Osteoblast (primary cell): ENCODE measurements at places on chromosomes 4 and X. TPM values are rescaled to one million over a fixed set of nuclear protein-coding genes. Genes with fewer than 3 reads are reported as not detected.
A peak's percentile ranks its signal among the peaks of the same experiment; 100 is the strongest.

The MAPK10 gene
- total RNA-seq = 12.1 and 13.0 TPM in 2 replicates

The PRDX4 gene
- 253 and 284 TPM in 2 replicates for total RNA-seq

The IQCM gene
- total RNA-seq = not detected in 2 replicates

The TGIF2LX gene
- total RNA-seq = not detected in 2 replicates

The CD38 gene
- total RNA-seq = under 0.01 TPM in 2 replicates

The ARX gene
- not detected in 2 replicates for total RNA-seq

The FAM133A gene
- 0.29 and 0.36 TPM in 2 replicates for total RNA-seq

The STARD8 gene
- total RNA-seq = 1.4 and 1.5 TPM in 2 replicates

The HERC6 gene
- 12.4 and 21.4 TPM in 2 replicates for total RNA-seq

The EVC2 gene
- 17.4 and 19.2 TPM in 2 replicates for total RNA-seq

The METAP1 gene
- total RNA-seq = 48.6 and 52.8 TPM in 2 replicates

The AFP gene
- not detected in 2 replicates for total RNA-seq

The ASB9 gene
- not detected in 2 replicates for total RNA-seq

The KDR gene
- not detected in 2 replicates for total RNA-seq

- no peak for DNase-seq
These were observed 621.4 kb downstream of the GABRG1 start for GRCh38 chr4:45502471-45502870.

DNA sequence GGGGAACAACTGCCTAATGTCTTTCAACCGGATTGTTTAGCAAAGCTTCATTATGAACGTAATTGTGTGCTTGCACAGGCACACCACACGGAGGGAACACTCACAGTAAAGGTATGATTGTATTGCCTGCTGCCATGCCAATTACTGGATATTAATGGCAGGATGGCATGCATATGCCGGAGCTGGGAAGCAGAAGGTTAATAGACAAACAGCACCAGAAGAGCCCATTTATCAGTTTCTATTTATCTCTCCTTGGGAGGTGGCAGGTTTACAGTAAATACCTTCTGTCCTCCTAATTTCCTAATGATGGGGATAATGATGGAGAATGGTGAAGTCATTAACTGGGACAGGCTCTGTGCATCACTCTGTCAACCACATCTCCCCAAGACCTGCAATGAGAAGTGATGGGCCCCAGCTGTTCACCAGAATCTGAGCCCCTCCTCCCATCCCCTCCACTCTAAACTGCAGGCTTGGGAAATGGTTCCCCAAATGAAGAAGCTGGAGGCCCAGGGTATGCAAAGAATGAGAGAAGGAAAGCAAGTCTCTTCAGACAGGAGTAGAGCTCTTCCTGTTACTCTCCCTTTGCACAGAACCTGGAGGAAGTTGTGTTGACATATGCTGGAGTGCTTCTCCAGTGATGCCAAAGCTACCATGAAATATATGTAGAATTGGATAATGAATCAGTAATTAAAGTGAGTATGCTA is 160.8 kb downstream of the NAA11 start:
- DNase-seq = no peak

DNA sequence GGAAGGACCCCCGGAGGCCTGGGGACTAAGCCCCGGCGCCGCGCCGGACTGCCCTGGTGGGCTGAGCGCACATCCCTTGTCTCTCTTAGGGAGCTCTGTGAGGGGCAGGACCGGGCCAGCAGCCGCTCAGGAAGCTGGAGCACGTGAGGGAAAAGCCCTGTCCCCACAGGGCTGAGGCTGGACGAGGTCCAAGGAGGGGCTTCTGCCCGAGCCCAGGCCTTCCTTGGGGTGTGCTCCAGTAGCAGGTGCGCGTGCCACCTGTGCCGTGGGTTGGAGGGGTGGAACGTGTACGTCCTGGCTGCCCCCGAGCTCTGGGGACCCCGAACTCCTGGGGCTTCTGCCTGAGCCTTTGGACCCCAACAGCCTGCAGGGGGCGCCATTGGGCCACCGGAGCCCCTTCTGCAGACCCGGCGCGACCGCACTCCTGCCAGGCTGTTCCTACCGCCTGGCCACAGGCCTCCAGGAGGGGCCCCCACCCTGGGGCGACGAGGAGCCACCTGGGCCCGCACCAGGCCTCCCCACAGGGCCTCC is 27.2 kb downstream of the TACC3 start:
- peak; percentile 99 for DNase-seq

DNA sequence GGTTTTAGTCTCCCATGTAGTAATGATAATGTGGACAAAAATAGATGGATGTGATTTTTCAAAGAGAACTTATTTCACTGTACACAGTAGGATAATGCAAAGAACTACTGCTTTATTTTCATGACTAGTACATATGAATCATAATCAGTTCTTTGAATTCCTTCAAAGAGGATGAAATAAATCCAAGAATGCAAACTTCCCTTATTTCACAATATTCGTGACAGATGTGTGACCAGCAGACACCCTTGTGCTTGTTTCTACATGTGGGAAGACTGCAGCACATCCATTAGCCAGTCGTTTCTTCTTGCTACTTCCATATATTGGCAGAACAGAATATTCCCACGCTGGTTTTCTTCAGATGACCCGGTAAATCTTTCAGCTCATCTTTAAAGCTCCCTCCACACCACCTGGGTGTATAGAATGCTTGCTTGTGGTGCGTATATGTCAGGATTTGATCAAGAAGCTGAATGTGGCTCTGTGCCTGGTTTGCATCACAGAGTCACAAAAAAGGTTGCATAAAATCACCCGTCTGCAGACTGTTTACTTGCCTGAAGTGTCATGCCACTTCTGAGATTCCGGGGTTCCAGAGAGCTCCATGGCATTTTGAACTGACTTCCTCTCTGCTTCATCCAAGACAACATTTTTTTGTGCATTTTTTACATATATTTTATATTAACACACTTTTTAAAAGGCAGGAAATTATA is 47.7 kb upstream of the FAT4 start:
- DNase-seq = no peak

- no peak for DNase-seq
These were observed 463.9 kb upstream of the PCDH7 start for GRCh38 chr4:30256116-30256832.

DNA sequence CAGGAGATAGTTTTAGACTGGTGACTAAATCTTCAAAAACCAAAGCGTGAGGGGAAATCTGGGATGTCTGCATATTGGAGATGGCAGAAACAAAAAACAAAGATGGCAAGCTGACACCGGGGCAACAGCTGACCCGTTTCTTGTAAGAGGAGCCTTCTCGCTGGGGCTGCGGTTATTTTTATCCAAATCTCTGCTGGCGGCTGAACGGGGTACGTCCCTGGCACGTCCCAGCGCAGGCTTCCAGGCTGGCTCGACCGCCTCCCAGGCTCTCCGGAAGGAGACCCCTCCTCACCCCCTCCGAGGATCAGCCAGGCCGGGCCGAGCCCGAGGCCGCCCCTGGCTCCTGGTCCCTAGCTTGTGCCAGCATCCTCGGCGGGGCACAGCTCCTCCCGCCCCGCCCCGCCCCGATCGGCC is 403 bp downstream of the SGCB start:
- DNase-seq = peak; percentile 91

GRCh38 chr4:153110739-153111138 is 93.5 kb upstream of the TRIM2 start:
- no peak for DNase-seq

- no peak for DNase-seq
These were observed 836 bp upstream of the LNX1 start for GRCh38 chr4:53592122-53592521.

GRCh38 chr4:2290974-2291704 is 29.2 kb upstream of the MXD4 start:
- peak; percentile 56 for DNase-seq

GRCh38 chrX:119655125-119655524 is 37.8 kb downstream of the SEPTIN6 start:
- DNase-seq = peak; percentile 92

GRCh38 chr4:166386491-166387360 is 513.7 kb downstream of the TLL1 start:
- no peak for DNase-seq

- DNase-seq = peak; percentile 79
These were observed 13.1 kb downstream of the ACSL1 start for GRCh38 chr4:184812651-184813181.

- no peak for DNase-seq
These were observed 12.2 kb downstream of the OSTC start for GRCh38 chr4:108662629-108663028.

- DNase-seq = no peak
These were observed 53.9 kb downstream of the FAT1 start for GRCh38 chr4:186669735-186670134.

GRCh38 chrX:106177106-106177981 is 9.2 kb downstream of the PWWP3B start:
- no peak for DNase-seq

DNA sequence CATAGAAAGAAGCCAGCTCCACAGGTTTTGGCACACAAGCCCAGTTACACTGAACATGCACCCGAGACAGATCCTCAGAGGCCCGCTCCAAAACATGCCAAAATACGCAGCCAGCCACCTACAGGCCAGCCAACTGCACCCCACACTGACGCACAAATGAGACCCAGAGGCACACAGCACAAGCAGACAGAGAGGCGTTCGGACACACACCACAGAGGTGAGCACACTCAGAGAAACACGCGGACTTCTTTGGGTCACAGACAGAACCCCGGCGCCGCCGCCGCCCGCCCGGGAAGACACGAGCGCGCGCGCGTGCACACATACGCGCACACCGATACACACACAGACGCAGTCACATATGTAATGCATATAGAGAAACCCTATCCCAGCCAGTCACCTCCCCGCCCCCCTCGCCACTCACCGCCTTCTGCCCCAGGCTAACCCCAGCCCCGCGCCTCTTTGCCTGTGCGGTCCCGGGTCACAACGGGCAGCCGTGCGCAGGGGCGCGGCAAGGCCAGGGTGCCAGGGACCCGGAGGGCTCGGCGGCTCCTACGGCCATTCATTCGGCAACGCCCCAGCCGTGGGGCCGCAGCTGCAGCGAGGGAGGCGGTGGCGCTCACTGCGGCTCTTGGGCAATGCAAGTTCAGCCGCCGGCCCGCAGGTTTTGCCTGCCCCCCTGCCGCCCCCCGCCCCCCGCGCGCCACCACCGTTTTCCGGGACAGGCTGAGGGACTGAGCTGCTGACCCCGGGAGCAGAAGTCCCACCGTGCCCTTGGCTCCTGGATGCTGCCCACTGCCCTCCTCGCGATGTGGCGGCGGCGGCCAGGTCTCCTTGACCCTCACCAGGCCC is 553 bp downstream of the SEPTIN6 start:
- DNase-seq = peak; percentile 87

GRCh38 chr4:35653451-35653850 is 590.9 kb downstream of the ARAP2 start:
- DNase-seq = no peak

DNA sequence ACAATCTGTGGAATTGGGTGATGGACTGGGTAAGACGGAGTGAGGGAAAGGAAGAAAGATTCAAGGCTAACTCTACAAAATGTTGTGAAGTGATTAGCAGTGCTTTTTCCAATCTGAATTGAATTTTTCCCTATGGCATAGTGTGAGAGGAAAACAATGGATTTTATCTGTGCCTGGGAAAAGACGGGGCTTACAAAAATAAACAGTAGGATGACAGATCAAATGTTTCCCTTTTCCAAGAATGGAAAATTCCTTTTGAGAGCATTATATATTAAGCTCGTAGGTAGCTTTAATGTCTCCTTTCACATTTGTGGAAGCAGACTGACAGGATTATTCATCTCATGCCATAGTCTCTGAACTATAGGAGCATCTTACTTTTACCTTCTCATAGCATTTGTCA is 27.8 kb downstream of the ATP11C start:
- no peak for DNase-seq

GRCh38 chr4:160835789-160836188 is 1328.0 kb downstream of the FSTL5 start:
- DNase-seq = no peak

- DNase-seq = no peak
These were observed 170.0 kb downstream of the ADRA2C start for GRCh38 chr4:3936184-3936583.

DNA sequence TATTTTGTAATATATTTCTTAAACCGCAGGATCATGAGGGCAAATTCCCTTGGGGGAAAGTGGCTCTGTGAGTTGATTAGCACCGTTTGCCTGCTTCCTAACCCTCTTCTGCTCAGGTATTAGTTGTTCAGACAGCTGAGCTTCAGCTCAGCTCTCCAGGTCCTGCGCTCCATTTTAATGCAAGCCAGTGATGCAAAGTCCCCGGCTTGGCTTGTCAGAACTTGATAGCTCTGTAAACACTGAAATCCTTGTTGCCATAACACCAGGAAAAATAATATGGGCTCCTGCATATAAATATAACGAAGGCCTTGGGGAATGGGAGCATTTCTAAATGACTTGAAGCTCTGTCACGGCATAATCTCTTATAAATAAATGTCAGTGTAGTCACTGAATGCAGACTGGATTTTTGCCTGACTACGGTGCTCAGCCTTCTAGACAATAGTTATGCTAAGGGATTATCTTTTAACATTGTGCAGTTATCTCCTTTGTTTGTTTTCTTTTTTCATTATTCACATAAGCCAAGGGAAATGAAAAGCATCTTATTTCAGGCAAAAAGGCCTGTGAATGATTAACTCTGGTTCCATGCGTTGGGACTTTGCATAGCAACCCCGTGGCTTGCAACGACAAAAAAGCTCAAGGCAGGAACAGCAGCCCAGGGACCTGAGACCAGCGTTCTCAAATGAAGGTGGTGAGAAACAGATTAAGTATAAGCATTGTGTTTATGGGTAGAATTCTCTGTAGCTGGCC is 253.2 kb downstream of the SPRY1 start:
- DNase-seq = no peak

GRCh38 chr4:15197005-15197404 is 194.7 kb downstream of the CPEB2 start:
- DNase-seq = peak; percentile 43

DNA sequence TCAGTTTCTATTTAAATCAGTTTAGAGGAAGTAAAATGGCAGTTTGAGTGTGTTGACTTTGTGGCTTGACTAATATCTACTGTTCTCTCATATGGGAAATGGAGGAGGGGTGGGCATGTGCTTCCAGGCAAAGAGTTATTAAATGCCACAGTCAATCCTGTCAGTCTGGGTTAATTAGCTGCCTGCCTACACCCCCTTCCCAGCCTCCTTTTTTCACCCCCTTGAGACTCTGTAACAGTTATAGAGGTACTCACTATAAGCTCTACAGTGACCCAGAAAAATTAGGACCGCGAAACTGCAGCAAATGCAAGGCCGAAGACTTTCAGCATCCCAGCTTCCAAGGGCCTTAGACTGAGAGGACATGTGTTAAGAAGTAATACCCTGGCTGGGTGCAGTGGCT is 165.2 kb downstream of the CORIN start:
- DNase-seq = no peak
